Progenitor cell of endocrine pancreas (in vitro differentiated cells): ENCODE measurements at places on chromosomes 12 and 14.

GRCh38 chr12:90274407-90274806 lies 565.8 kb upstream of the ATP2B1 start:
- DNase-seq = no peak

DNA sequence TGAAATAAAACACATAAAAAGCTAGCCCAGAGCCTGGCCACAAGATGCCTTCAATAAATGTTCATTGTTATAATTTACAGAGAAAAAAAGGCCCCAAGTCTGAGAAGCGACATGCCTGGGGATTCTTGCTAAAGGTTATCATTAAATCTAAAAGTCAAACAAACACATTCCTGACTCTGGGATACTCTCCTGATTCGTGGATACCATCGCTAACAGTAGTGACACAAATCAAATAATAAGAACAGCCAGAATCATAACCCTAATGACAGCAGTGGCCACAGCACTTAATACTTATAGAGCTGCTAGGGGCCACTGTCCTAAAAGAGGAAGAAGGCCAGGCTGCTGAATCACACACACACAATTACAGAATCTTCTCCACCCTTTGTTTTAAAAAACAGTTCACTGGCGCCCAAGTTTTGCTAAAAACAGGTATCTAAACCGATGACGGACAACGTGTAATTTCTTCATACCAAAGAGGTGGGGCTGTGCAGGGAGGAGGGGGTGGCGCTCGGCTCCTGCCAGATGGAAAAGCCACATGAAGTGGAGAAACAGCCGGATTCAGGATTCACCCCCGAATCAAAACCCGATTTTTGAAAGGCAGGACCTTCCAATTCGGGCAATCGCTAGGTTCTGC lies 1.2 kb downstream of the CLIP1 start:
- no peak for DNase-seq

DNA sequence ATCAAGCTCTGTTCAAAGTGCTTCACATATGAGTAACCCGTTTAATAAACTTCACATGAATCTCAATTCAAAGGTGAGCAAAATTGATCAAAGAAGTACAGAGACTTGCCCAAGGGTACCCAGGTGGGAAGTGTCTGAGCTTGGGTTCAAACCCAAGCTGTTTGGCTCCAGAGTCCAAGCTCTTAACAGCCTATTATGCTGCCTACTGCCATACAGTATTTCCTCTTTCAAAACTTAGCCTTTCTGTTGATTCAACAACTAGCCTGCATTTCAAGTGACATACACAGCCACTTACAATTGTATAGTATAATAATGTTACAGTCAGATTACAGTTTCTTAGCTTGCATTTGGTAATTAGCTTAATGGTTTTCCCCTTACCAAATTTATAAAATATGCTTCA lies 29.7 kb downstream of the FRMD6 start:
- no peak for DNase-seq

- DNase-seq = no peak
Measured at GRCh38 chr12:119446459-119446858, 111.9 kb downstream of the CCDC60 start.

GRCh38 chr12:118098911-118099671 lies 4.7 kb downstream of the VSIG10 start:
- no peak for DNase-seq

- no peak for DNase-seq
Measured at GRCh38 chr14:51607711-51608110, 44.0 kb upstream of the FRMD6 start.
